ENCODE measurements at places on chromosomes 6 and 20.

DNA sequence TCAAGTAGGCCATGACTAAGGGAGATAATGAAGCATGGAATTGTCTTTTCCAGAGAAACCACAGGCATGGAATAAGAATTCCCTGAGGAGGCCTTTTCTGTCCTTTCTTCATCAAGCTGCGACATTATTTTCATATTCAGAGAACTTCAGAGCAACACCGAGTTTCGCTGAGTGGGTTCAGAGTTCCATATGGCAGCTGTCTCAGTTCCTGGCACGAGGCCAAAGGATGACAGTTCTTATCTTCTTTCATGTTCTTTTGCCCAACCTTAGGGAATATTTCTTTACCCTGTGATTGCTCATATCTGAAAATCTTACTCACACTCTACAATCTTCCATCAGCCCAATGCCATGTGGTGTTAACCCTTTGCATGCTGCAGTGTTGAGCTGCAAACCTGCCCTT is 135.3 kb upstream of the BMP2 start:
- DNase-seq = no peak

DNA sequence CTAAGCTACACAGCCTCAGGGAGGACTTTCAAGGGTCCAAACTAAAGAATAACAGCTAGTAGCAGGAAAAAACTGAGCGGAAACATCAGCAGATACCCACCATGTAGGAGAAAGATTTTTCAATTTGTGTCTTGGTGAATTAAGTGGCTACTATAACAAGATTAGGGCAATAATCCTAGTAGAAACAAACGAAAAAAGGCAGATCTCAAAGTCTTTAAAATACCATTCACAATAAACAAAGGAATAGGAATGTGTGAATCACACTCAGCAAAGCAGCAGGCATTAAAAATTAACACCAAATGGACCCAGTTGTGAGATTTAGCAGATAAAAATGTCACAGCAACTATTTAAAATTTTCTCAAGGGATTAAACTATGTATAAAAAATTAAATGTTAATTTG is 761.2 kb downstream of the TENT5A start:
- no peak for DNase-seq

DNA sequence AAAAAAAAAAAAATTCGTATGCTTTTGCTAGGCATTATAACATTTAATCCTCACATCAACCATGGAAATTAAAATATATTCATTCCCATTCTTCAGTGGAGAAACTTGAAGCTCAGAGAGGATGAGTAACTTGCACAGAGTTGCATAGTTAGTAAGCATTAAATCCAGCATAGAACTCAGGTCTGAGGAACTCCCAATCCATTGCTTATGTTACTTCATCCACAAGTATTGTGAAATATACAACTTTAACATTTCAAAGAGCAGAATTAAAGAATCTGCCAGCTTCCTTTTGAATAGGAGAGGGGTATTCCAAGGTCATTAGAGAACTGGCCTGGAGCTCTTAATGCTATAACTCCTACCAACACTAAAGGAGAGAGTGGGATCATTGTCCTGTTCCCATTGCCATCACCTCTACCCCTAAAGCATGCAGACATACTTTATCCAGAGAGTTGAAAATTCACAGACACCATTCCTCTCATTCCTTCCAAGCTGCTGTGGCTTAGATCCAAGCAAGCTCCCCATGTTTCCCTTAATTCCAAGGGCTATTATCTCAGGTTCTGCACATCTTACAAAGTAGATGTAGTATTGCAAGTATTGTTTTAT is 91.9 kb downstream of the FLRT3 start:
- no peak for DNase-seq

- no peak for DNase-seq
These were observed 37.2 kb downstream of the TRMT6 start for GRCh38 chr20:5913166-5913565.

GRCh38 chr6:159908535-159908934 is 17.7 kb downstream of the MAS1 start:
- no peak for DNase-seq

- peak; percentile 54 for DNase-seq
These were observed 1.2 kb downstream of the TRIB3 start for GRCh38 chr20:381581-382290.

DNA sequence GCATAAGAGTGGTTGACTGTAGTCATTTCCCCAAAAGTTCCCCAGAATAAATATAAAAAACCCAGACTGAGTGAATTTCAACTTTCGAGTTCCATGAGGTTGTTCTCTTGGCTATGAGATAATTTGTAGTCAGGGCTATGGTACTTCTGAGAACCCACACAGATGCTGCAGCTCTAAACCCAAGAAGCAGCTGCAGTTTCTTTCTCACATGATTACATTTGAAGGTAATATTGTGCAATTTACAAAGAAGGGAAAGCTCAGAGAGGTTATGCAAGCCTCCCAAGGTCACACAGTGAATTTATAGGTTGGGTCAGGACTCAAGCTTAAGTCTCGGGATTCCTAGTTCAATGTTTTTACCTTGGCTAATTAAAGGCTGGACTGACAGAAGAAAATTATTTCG is 29.7 kb upstream of the CD93 start:
- no peak for DNase-seq

GRCh38 chr6:155193526-155193925 is 70.3 kb upstream of the CLDN20 start:
- DNase-seq = no peak

DNA sequence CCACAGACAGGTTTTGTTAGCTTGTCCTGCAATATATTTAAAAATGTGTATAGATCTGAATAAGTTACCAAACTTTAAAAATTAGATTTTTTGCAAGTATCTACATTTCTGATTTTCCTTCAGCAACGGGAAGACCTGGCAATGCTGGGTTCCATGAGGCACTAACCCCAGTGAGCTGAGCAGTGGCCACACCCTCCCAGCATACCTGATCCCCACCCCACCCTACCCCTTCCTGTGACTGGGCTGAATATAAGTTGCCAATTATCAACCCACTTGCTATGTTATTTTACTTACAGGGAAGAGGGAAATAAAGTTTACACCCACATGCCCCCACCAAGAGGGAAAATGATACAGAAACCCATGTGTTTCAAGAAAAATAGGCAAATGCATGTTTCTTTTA is 70.3 kb upstream of the RALGAPA2 start:
- no peak for DNase-seq

- DNase-seq = no peak
These were observed 476 bp downstream of the IGF2R start for GRCh38 chr6:159969204-159969912.

DNA sequence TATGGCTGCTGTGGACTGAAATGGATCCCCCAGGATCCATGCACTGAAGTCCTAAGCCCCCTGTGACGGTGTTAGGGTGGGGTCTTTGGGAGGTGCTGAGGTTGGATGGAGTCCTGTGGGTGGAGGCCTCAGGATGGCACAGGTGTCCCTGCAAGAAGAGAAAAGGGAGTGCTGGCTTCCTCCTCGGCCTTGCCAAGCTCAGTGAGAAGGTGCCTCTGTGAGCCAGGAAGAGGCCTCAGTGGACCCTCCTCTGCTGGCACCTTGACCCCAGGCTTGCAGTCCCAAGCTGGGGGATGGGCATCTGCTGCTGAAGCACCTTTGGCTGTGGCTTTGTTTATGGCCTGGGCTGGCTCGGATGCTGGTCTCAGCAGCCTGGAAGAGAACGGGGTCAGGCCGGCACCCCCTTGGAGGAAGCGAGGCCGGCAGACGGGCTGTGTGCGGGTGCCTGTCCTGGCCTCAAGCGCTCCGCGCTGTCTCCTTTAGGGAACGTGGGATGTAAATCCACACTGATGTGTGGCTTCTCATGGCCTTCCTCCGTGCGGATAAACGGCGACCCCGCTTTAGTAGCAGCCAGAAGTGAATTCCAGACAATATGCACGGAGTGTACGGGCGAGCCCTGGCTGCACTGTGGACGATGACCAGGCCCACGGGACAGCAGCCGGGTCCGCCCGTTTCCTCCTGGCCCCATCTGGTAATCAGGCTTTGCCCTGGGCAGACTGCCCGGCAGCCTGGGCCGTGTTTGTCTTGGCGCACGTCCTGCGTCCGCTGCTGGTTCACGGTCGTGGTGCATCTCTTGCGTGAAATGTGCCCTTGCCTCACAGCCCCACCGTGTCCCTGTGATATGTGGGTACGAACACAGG is 182.6 kb downstream of the ERMARD start:
- no peak for DNase-seq

DNA sequence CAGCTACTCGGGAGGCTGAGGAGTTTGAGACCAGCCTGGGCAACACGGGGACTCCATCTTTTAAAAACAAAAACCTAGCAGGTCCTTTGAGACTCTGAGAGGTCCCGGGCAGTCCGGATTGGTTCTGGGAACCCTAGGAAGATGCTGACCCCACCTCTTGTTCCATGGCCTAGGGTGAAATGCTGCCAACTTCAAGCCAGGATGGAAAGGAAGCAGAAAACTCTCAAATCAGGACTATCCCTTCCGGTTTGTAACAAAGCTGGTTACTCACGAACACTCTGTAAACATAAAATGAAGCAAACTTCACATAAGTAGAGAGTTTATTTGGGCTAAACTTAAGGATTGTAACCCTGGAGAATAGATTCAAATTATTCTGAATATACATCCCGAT is 28.0 kb downstream of the CAPN11 start:
- DNase-seq = no peak

- no peak for DNase-seq
These were observed 317.7 kb downstream of the SOX4 start for GRCh38 chr6:21911208-21911607.

DNA sequence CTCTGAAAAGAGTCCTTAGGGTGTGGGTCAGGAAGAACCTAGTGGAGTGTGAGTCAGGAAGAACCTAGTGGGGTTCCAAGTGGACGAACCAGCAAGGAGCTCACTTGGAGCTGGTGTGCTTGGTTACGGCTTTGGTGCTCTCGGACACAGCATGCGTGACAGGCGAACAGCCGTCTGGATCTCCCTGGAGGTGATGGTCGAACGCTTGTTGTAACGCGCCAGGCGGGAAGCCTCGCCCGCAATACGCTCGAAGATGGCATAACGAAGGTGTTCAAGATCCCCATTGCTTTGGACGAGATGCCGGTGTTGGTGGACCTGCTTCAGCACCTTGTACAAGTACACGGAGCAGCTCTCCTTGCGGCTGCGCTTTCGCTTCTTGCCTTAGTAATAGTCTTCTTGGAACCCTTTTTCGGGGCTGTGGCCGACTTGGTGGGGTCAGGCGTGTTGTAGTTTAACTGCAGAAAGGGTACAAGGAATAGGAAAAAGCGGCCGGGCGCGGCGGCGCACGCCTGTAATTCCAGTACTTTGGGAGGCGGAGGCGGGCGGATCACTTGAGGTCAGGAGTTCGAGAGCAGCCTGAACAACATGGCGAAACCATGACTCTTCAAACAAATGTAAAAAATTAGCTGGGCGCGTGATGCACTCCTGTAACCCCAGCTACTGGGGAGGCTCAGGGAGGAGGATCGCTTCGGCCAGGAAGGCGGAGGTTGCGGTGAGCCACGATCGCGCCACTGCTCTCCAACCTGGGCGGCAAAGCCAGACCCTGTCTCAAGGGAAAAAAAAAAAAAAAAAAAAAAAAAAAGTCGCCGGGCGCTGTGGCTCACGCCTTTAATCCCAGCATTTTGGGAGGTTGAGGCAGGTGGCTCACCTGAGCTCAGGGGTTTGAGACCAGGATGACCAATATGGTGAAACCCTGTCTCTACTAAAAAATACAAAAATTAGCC is 48.0 kb downstream of the OR2B2 start:
- no peak for DNase-seq

DNA sequence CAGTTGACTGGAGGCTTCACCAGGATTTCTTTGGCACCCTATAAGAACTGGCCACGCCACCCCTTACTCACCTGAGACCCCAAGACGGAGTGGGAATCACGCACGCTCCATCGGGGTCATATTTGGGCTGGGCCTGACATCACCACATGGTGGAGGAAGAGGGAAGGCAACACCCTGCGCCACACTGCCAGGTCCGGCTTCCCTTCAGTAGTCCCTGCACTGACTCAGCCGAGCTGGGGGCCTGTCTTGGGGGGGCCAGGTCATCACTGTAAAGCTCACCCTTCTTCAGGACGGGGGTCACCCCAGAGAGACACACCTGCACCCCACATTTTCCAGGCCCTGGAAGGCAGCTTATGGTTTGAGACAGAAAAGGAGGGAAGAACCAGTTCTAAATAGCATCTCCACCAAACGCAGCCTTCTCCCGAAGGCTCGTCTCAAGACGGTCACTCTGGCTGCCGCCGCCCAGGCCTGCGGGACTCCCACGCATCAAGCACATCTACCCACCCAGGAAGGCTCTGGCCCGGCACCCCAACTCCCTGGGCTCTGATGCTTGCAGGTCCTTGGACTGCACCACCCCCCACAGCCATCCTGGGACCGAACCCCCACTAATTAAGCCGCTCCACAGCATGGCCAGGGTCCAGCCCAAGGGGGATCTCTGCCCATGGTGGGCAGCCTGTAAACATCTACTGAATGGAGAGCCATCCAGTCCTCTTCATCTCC is 51.8 kb downstream of the GINS1 start:
- no peak for DNase-seq

DNA sequence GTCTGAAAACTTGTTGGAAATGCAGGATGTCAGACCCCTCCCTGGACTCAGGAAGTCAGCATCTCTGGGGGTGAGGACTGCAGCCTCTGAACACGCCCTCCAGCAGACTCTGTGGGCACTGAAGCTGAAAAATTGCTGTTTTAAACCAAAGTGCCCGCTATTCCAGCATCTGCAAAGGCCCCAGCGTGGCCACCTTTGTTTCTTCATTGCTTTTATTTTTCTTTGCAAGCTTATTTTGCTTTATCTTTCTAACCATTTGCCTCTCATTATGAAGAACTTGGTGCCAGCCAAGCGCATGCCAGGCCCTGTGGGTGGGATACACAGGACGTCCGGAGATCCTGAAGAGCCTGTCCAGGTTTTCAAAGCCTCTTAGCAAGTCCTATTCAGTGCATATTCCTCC is 203.9 kb upstream of the CST7 start:
- no peak for DNase-seq

- no peak for DNase-seq
These were observed 666.4 kb upstream of the PTCHD4 start for GRCh38 chr6:48777411-48777810.

GRCh38 chr20:41300886-41301285 is 16.6 kb downstream of the ZHX3 start:
- no peak for DNase-seq

GRCh38 chr20:4817230-4817671 is 95.5 kb downstream of the PRND start:
- DNase-seq = no peak

DNA sequence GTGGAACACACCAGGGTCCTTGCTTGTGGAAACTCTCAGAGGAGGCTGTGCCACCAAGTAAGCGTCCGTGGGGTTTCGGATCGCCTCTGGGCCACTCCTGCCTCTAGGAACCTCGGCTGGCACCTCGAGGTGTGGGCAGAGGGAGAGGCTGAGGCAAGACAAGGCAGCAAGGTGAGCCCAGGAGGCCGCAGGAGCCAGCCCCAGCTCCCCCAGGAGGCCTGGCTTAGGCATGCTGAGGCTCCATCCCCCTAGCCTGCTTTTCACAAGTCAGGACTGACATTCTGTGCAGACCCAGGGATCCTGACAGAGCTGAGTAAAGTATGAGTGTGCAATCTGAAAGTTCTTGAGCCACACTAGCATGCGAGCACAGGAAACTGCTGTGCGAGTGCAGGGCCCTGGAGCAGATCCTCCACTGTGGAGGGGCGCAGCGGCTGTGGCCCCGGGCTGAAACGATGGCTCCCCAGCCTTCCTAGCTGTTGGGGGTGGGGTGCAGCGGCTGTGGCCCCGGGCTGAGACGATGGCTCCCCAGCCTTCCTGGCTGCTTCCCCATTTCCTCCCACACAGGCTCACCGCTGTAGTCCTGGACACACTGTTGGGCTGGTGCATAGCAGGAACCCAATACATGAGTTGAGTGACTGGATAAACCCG is 75.2 kb upstream of the CD93 start:
- DNase-seq = no peak
